ENCODE measurements at places on chromosomes 1 and 21.

- DNase-seq: no peak
These were observed 858 bp downstream of the BRINP3 start for GRCh38 chr1:190476806-190477205.

DNA sequence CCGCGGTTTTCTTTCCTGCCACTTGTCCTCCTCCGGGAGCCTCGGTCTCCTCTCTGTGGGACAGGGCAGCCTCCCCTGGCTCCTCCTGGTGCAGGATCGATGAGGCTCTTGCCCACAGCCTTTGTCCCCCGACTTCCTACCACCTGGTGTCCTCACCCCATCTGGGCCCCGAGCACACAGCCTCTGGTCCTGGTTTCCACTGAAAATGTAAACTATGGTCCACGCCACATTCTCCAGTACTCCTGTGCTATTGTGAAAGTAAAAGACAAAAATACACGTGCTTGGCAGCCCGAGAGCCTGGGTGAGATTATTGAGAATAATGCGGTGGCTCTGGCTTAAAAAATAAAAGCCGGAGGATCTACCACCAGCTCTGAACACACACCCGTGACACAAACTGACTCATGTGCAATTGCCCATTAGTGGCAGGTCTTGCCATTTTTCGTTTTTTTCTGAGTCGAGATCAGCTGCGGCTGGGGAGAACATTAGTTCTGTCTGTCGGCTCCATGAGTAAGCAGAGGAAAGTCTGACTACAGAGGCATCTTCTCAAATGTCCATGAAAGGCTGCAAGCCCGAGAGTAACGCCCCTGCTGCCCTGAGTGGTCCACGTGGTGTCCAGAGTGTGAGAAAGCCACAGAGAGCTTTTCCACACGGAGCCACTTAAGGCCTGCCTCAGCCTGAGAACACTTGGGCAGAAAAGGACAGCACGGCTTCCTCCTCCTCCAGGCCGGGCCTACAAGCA, 5.7 kb upstream of the COL6A2 start:
- DNase-seq: no peak

DNA sequence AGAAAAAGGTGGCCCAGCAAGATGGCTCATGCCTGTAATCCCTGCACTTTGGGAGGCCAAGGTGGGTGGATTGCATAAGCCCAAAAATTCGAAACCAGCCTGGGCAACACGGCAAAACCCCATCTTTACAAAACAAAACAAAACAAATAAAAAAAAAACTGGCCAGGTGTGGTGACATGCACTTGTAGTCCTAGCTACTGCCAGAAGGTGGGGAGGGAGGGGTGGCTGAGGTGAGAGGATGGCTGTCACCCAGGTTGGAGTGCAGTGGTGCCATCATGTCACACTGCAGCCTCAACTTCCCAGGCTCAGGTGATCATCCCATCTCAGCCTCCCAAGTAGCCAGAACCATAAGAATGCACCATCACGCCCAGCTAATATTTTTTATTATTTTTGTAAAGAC, 22.8 kb downstream of the RERE start:
- no peak for DNase-seq

- DNase-seq: no peak
These were observed 119.5 kb upstream of the CSF3R start for GRCh38 chr1:36602184-36602583.

GRCh38 chr1:150560011-150560438, 10.8 kb downstream of the ADAMTSL4 start:
- peak; percentile 71 for DNase-seq

GRCh38 chr1:61379693-61380092, 297.3 kb downstream of the NFIA start:
- DNase-seq: no peak

DNA sequence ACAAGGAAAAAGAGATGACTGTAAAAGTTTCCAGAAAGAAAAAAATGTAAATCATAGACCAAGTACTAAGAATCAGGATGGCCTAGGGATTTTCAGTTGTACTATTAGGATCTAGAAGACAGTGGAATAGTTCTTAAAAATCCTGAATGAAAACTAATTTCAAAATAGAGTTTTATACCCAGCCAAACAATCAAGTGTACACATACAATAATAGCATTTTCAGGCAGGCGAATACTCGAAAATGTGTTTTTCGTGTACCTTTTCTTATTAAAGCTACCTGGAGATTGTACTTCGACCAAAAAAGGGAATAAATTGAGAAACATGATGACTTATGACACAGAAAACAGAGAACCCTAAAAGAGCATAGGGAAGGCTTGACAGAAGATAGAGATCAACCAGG, 118.6 kb downstream of the SDCCAG8 start:
- DNase-seq: no peak

DNA sequence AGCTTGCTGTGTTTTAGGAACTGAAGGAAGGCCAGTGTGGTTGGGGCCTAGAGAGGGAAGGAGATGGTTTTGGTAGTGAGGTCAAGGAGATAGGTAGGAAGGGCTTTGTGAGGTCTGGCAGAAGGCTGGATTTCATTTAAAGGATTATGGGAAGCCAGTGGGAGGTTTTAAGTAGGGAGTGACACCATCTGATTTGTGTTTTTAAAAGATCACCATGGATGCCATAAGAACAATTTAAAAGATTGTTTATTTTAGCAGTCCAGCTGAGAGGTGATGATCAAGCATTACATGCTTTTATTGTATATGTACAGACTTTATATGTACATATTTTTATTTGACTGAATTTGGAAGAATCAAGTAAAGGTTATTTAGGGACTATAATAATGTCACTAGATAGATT, 26.4 kb downstream of the RGL1 start:
- DNase-seq: no peak

- no peak for DNase-seq
These were observed 57.8 kb downstream of the TMEM53 start for GRCh38 chr1:44616284-44616990.

GRCh38 chr1:101360506-101360905, 123.7 kb downstream of the S1PR1 start:
- no peak for DNase-seq

DNA sequence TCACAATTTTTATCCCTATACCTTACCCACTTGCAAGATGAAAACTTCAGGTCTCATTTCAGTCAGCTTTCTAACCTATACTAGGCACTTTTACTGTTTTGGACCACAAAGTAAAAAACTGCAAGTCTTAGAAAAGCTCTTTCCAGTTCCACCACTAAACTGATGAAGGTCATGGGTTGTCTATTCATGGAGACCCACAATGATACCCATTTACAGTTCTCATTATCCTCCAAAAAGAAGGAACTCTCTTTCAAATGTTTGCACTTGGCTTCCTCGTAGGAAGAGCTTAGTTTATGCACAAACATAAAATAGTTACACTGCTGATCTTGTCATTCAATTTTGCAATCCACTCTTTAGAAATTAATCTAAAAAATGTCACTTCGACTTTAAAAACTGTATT, 9.3 kb downstream of the ZNF281 start:
- DNase-seq: no peak

DNA sequence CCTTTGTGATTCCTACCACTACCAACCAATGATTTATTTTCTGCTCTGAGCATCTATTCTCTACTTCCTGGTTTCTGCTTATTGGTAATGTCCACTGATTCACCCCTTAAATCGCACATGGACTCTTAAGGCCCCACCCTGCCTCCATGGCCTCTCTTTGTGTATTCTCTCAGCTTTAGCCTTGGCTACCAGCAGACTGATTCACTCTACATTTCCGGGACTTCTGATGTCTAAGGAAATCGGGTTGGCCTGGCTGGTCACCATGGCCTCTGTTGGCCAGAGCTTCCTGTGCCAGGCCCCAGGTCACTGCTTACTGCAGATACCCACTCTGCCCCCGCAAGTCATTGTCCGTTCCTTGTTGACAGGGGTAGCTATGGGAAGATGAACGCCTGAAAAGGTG, 40.9 kb downstream of the PDPN start:
- no peak for DNase-seq

- no peak for DNase-seq
These were observed 6.5 kb downstream of the FMO5 start for GRCh38 chr1:147218606-147219005.

- no peak for DNase-seq
These were observed 66.3 kb downstream of the RAVER2 start for GRCh38 chr1:64811131-64811530.

DNA sequence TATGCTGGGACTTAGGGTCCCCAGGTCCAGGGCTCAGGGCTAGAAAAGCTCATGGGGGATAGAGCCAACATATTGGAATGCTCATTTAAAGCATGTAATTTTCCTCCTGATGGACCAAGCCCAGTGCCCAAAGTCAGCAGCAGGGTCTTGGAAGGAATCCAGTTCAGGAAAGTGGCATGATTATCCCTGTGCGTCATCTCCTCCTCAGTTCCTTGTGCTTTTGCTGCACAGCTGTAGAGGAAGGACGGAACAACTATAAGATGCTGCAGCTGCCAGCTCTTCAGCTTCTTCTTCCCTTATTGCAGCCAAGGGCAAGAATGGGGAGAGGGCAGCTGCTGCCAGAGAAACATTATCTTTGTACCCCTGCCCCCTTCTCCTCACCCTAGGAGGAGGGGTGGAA, 58.4 kb downstream of the OVGP1 start:
- no peak for DNase-seq

DNA sequence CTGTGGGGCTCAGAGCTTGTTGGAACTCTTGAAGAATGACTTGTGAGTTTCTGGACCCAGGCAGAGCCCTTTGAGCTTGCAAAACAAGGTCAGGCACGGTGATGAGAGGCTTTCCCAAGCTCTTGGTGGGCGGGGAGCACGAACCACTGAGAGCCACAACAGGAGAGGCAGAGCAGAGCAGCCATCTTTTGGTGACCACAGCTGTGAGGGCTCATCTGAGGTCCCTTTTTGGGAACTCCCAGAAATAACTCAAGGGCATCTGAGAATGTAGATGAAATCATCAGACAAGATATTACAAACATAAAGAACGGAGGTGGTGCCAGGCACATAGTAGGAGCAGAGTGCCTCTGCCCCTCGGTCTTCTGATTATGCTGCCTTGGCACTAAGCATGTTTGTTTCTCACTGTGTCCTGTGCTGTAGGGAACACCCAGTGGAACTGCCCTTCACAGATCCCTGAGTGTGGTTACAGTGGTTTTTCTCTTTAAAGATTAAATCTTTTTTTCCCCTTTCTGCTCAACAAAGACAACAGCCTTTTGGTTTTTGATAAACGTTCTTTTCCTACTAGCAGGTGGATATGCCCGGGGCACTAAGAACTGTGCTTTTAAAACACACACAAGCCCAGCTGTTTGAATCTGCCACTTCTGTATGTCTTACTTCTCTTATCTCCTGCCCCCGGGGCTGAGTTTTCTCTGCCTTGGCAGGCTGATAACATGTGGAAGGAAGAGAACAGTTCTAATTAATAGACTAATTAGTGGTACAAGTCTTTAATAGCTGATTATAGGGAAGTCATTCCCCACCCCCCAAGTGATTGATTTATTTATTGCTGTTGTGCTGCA, 37.7 kb downstream of the CD34 start:
- no peak for DNase-seq

GRCh38 chr1:235021321-235021720, 107.3 kb downstream of the TOMM20 start:
- DNase-seq: no peak

- no peak for DNase-seq
These were observed 42.0 kb downstream of the EEIG2 start for GRCh38 chr1:108601708-108602410.

DNA sequence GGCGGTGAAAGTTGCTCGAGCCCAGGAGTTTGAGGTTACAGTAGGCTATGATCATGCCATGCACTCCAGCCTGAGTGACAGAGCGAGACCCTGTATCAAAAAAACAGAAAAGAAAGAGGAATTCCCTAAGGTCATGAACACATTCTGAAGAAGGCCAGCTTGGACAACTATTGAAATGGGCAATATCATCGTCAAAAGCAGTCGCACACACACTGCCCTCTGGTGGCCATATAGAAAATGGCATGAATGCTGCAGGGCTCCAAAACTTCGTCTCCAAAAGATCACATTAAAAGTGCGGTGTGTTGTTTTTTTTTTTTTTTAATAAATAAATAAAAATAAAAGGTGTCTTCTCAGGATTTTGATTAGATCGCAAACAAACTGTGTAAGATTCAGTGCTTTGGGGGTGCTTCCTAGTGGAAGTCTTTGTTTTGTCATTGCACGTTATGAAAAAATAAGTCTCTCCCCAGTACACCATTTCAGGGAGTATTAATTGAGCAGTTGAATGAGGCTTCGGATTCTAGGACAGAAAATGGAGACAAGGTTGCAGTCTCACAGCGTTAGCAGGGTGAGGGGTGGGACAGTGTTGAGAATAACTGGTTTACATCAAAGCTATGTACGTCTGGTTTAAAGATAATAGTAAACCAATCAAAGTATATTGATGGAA, 87.5 kb upstream of the FMN2 start:
- no peak for DNase-seq

- no peak for DNase-seq
These were observed 554 bp downstream of the EVA1C start for GRCh38 chr21:32413015-32413504.

- DNase-seq: peak; percentile 10
These were observed 37.9 kb upstream of the RHOU start for GRCh38 chr1:228697207-228698016.

- no peak for DNase-seq
These were observed 3.2 kb upstream of the ARPC5 start for GRCh38 chr1:183638649-183639387.

GRCh38 chr1:11320153-11320936, 47.3 kb downstream of the UBIAD1 start:
- peak; percentile 20 for DNase-seq

- DNase-seq: no peak
These were observed 71.4 kb upstream of the TSPAN2 start for GRCh38 chr1:115160728-115161127.

DNA sequence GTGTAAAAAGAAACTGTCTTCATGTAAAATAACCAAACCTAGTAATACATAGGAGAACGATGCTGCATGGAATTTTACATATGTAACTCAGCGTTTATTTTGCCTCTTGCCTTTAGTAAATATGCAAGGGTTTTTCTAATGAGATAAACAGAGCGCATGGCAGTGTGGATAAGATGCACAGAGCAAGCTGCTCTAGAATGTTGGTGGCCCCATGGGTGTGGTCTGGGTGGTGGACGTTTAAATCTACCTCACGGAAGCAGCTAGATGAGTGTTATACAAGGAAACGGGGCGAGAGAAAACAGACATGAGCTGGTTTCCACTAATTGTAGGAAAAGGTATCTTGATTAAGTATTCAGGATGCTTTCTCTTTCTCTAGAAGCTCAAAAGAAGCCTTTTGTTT, 205.9 kb downstream of the DSCAM start:
- DNase-seq: peak; percentile 65

GRCh38 chr1:169184812-169185211, 78.3 kb downstream of the ATP1B1 start:
- peak; percentile 8 for DNase-seq

DNA sequence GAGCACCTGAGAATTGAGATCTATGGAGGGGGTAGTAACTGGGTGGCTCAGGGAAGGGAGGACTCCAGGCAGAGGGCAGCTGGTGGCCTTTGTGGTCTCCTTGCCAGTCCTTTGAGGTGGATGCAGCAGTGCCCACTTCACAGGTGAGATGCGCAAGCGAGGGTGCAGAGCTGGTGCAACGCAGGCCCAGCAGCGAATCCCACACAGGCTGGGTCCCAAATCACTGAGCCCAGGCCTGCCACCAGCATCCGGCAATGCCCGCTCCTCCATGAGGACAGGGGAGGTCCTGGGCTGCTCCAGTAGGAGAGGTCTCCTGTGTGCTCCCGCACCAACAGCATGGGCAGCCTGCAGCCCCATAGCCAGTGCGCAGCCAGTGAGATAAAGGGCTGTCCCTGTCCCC, 318.0 kb downstream of the PCP4 start:
- DNase-seq: no peak
